ENCODE measurements at places on chromosomes 16 and 17. TPM values are rescaled to one million over a fixed set of nuclear protein-coding genes. Genes with fewer than 3 reads are reported as not detected.

Gene DHRS7C
- total RNA-seq = not detected

Gene PRDM7
- total RNA-seq = not detected

Gene CIBAR2
- total RNA-seq = not detected

Gene RNF112
- 21.5 TPM for total RNA-seq

Gene C16orf92
- total RNA-seq = not detected

DNA sequence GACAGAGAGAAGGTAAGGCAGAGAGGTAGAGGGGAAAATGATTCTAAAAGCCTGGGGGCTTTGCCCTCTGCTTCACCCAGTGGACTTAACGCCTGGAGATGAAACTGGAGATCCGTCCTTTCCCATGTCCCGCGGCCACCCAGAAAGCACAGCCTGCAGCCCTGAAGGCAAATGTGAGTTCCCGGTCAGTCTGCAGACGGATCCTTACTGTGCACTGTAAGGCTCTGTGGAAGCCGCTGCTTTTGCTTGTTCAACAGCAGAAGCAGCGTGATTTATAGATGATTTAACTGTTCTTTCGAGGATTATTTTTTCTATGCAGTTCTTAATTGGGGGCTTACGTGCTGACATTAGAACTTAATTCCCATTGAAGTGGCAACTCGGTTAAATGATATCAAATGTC, 290.4 kb downstream of the FOXL1 start:
- DNase-seq = no peak

Gene CAVIN1
- 372 TPM for total RNA-seq

DNA sequence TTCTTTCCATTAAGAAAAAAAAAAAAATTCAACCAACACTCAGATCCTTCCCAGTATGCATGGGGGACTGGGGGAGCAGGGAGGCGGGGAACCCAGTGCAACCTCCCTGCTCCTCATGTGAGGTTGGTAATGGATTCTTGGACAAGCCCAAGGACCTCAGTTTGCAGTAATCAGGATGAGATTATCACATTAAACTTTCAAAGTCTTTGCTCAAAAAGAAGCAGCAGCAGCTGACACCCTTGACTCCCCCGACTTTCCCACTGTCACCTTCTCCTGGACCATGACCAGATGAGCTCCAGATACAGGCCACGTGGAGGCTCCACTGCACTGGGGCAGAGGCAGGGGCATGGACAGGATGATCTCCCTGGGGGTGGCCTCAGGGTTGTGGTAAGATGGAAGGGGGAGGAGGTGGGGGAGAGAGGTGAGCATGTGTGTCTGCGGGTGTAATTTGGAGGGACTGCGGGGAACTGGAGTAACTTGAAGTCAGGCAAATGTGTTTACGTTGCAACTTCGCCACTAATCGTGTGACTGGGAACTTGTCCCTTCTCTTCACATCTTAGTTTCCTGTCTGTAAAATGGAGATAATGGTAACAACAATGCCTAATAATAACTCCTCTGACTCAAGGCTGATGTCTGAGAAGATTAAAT, 19.8 kb downstream of the ZNF385C start:
- no peak for DNase-seq

GRCh38 chr16:53341792-53342191, 92.5 kb upstream of the RBL2 start:
- no peak for DNase-seq

Gene TP53TG3
- not detected for total RNA-seq

GRCh38 chr16:22116095-22116700, 23.9 kb downstream of the VWA3A start:
- no peak for DNase-seq

DNA sequence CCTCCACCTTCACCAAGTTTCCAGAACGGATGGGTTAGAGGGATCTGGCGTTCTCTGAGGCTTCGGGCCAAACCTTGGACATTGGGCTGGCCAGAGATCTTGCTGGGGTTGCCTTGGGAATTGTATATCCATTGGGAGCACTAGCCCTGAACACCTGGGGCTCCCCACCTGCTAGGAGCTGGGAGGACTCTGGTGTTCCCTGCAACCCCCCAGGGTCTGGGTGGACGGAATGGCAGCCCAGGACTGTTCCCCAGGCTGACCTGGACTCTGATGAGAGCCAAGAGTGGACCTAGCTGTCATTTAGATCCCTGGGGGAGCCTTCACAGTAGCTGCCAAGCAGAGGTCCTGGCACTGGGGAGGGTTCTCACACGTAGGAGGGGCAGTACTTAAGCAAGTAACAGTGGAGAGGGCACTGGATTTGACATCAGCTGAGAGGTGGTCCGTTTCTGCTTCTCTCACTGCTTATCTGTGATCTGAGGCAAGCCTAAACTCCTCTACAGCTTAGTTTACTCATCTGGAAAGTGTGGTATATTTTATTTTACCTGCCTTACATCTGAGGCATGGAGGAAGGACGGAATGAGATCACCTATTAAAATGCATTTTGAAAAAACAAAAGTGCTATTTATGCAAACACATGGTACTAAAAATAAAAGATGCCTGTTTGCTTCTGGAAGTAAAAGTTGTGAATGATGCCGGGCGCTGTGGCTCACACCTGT, 11.7 kb downstream of the SOCS3 start:
- DNase-seq = no peak

Gene NAGS
- 7.4 TPM for total RNA-seq

Gene CXCL16
- total RNA-seq = 0.83 TPM

Gene CD300A
- not detected for total RNA-seq

- DNase-seq = no peak
These were observed 236.1 kb upstream of the TNRC6C start for GRCh38 chr17:77722366-77722765.

DNA sequence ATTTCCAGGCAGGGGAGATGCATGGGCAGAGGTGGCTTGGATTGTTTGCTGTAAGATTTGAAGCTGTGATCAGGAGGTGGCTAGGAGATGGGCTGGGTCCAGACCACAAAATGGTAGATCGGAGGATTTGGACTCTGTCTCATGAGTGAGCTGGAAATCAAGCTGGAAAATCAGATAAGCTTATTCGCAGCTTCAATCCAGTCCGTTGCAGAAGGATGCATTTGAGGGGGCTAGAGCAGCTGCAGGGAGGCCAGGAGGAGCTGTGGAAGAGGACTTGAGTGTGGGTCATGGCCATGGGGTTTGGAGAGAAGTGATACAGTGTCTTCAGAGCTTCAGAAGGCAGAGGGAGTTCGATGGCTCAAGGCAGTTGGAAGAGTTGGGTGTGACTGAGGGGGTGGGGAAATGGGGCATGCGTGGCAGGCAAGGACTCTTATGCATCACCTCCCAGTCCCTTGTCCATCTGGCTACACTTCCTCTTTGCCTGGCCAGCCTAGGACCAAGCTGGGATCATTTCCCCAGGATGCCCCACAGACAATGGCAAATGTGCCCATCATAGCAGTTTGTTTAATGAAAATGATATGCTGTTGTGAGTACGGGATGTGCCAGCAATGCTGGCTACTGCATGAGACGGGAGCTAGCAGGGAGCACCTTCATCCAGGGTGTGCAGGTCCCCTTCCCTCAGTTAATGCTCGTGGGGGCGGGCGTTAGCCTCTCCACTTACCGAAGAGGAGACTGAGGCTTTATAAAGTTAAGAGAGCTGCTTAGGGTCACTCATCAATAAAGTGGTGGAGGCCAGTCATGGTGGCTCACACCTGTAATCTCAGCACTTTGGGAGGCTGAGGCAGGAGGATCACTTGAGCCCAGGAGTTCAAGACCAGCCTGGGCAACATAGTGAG, 20.6 kb downstream of the QPRT start:
- DNase-seq = no peak

Gene HBZ
- total RNA-seq = not detected

GRCh38 chr16:28991687-28992086, 6.8 kb downstream of the LAT start:
- no peak for DNase-seq

Gene PRAC2
- not detected for total RNA-seq

Gene RCVRN
- not detected for total RNA-seq

DNA sequence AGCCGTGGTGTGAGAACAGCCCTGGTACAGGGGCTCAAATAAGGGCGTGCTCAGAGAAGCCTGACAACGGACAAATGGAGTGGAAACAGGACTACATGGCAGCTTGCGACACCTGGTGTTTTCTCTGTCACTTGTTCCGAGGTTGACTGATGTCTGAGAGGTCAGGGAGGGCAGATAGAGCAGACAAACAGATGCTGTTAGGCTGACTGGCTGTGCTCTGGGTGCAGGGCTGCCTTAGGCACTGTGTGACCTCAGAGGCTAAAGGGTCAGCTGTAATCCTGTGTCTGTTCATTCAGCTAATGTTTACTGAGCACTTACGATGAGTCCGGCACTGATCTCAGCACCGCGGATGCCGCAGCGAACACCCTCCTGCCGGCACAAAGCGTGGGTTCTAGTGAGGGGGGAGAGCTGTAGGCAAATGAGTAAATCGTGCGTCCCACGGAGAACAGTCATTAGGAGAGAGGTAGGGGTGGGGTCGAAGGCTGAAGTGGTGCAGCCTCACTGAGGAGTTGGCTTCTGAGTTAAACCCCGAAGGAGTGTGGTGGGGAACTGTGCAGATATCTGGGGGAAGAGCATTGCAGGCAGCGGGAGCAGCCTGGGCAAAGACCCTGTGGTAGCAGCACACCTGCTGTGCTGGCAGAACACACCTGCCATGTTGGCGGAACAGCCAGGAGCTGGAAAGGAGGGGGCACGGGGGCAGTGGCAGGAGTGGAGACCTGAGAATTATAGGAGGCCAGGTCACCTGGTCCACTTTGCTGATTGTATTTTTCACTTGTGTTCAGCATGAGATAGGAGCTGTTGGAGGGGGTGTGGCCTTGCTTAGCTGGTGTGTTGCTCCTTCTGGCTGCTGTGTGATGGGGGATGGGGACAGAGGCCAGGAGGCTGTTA, 35.0 kb downstream of the GPT2 start:
- DNase-seq = no peak

DNA sequence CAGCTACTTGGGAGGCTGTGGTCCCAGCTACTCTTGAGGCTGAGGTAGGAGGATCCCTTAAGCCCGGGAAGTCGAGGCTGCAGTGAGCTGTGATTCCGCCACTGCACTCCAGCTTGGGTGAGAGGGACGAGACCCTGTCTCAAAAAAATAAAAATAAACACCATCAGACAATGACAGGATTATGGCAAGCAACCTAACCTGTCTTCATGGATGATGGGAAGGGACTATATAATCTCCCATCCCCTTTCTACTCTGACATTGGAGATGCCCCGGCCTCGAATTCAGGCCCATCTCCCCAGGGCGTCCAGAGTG, 893 bp downstream of the TRIM25 start:
- no peak for DNase-seq

DNA sequence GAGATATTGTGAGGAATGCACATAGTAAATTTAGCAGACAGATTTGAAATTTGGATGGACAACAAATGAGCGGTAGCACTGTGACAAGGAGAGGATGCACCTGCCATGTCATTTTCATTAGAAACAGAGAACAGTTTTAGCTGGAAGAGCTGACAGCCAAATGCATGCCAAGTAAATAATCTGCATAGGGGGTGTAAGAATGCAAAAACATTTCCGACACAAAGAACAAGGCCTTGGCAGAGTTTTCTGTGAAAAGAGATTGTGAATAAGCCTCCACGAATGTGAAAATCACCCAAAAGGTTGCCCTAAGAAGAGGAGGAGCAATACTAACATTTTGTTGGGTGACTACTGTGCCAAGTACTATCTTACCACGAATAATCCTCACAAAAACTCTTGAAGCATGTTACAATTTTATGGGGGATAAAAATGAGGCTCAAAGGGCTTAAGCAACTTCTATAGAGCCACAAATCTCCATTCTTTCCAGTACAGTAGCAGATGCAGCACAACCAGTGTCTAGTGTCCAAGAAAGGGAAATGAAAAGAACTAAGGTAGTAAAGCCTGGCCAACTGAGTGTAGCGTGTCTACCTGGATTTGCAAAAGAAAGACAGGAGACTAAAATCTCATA, 28.3 kb downstream of the TMEM100 start:
- DNase-seq = no peak

Gene WFDC1
- total RNA-seq = 34.0 TPM

Gene CCDC200
- total RNA-seq = not detected

DNA sequence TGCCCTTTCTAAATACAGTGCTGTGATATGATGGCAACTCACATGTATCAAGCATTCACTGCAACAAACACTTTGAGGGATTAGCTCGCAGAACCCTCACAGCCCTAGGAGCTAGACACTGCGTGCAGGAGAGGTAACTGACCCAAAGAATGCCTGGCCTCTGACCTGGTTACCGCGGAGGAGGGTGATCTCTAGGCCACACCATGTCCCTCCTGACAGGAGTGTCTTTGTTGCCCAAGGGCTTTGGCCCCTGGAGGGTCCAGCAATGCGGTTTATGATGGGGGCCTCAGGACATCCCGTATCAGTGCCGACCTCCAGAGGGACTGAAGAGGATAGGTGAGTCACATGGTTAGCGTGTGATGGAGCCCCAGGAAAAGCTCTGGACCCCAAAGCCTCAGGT, 130.6 kb downstream of the MGAT5B start:
- no peak for DNase-seq

Measured in fibroblast of lung (primary cell).